ENCODE measurements at places on chromosomes 13 and 19.

GRCh38 chr19:3855320-3855719, 13.5 kb downstream of the ZFR2 start:
- no peak for DNase-seq

DNA sequence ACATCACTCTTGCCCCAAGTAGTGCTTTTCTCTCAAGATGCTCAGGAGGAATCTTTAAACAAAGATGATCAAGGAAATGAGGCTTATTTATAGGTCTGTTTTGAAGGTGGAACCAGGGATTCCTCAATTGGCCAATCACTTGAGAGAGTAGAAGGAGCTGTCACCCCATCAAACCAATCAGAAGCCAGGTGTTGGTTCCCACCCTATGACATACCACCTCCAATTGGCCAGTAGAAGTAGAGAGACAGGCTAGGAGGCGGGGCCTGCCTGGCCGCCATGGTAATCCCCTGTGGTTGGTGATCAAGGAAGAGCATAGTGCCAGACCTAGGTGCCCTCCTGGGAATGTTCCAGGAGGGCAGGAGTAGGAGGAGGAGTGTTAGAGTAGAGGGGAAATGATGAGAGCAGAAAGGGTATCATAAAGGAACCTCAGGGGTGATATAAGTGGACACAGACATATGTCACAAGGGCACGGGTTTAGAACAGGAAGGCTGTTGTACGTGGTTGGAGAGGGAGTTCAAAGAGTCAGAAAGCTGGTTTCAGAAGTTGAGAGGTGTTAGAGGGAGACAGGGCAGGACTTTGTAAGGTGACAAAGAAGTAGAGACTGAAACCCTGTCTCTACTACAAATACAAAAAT, 10.5 kb downstream of the PMIS2 start:
- no peak for DNase-seq

DNA sequence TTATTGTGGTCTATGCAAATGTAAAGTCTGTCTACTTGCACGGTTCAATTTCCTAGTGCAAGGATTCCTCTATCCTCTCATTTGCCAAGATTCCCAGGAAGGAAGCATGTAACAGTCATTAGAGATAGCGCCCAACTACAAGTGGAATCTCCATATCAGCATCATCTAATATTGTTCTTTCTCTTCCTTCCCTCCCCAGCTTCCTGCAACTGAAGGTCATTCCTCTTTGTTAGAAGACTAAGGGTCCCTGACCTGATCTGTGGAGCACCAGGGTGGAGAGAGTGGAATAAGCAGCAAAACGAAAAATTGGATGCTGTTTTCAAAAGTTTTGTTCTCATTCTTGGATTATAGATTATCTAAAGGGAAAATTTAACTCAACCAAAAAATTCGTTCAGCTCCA, 714.0 kb downstream of the DIAPH3 start:
- DNase-seq, result no peak

DNA sequence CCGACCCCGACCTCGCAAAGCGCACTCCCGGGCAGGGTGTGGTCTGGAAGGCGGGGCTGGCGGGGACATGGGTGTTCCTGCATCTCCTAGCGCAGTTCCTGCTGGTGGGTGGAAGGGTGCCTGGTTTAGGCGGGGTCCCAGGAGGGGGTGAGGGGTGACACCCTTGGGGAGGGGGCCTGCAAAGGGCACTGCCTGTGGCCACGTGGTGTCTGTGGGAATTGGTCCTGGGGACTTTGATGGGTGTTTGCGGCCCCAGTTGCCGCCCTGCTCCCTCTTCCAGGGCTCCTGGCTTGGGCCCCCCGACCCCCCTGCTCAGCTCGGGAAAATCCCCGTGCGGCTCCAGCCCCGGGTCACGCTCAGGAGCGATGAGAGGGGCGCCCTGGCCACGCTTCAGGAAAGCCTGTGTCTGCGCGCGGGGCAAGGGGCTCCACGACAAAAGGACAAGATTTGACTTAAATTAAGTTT, 19.1 kb downstream of the WTIP start:
- no peak for DNase-seq

DNA sequence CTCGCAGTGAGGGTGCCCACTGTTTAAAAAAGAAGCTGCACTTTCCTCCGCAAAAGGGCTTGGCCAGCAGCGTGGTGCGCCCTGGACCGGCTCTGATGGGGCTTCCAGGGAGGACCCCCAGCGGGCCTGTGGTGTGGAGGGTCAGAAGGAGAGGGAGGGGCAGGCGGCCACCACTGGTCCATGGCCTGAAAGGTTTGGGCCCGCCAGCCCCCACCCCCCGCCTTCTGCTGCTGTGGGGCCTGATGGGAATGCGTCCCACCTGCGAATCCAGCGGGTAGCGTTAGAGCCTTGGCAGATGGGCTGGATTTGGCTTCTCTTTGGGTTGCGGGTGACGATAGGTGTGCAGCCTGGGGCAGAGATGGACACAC, 34.7 kb downstream of the TMEM255B start:
- no peak for DNase-seq

DNA sequence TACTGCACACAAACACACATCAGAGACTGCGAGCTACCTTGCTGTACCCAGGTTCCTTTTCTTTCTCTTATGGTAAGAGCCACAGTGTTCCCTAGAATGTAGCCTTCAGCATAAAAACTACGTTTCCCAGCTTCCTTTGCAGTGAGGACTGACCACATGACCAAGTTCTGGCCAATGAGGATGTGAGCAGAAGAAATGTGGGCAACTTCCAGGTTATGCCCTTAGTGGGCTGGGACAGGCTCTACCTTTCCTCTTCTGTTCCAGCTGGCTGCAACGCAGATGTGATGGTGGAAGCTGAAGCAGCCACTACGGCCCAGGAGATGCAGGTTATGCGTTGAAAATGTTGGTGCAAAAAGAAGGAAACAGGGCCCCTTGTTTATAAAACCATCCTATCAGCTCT, 27.5 kb downstream of the VRK3 start:
- no peak for DNase-seq

All from esophagus muscularis mucosa (tissue), 4 donors.